ENCODE measurements at places on chromosomes 1 and 21.

DNA sequence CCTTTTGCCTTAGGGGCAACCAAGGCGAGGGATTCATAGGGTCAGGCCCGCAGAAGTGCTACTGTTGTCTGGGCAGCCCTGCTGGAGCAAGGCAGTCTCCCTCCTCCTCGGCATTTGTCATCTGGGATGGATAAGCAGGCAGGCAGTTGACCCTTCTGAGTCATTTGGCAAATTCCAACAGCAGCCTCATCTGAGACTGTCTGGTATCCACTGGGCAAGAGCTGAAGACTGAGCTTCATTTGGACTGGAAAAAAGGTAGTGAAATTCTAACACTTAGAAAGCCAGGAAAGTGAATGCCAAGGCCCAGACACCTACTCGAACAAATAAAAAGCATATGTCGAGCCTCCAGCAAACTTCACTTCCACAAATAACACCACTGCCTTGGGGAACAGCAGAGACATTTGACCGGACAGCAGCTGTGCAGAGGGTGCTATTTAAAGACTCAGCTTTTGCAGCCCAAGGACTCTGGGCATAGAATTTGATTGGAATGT lies 4.0 kb upstream of the ZBTB40 start:
- no peak for DNase-seq

GRCh38 chr21:38352536-38353219 lies 95.9 kb downstream of the KCNJ15 start:
- DNase-seq, result no peak

- DNase-seq, result no peak
Measured at GRCh38 chr1:107599220-107599619, 365.8 kb downstream of the VAV3 start.

DNA sequence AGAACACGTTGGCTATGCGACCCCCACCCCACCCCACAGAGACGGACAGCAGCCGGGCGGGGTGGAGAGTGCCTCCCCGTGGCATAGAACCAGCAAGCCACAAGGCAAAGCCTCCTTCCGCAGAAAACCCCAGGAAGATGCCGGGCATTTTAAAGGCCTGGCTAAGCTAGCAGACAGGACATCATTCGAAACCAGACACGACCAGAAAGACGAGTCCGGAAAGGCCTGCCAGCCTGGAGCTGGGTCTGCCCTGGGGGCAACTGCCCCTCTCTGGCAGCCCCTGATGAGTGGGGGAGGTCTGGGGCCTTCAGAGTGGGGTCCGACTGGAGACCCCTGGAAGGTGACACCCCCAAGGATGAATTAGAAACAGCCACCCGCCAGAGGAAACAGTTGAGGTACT lies 8.5 kb downstream of the FTCD start:
- DNase-seq, result no peak

- no peak for DNase-seq
Measured at GRCh38 chr1:189654906-189655305, 822.8 kb downstream of the BRINP3 start.

DNA sequence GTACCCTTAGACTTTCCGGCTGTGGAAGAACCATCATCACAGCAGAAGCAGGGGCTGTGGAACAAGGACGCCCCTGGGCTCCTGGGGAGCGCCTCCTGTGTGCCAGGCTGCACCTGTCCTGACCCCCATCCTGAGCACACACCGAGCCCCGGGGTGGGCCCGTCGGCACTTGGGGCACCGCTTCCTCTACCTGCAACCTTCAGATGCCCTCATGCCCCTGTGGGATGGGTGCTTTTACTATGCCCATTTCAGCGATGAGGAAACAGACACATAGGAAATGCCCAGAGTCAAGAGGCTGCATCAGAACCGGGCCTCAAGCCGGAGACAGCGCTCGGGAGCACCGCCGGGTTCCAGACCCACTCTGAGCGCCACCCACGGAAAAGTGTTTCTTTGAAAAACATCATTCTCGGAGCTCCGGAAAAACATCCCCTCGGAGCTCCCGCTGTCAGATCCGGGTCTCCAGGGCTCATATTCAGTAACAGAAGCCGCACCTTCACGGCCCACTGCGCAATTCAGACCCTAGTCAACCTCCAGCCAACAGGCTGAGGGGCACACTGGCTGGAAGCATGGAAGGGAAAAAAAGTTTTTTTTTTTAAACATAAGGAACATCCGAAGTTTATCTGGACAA lies 8.0 kb downstream of the TPRG1L start:
- DNase-seq, result no peak

DNA sequence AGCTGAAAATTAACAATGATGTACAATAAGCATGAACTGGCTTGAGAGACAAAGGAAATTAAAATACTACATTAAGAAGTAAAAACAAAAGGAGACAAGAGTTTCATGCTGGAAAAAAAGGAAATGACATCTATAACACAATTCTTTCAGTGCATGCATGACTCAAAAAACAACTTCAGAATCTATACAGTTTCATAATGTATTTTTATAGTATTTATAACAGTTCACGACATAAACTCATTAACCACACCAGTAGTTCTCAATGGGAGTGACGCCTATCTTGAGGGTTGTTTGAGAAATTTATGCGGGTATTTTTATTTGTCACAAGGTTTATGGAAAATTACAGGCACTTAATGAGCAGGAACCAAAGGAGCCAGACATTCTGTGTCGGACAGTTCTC lies 168.5 kb downstream of the SMYD3 start:
- DNase-seq, result no peak

DNA sequence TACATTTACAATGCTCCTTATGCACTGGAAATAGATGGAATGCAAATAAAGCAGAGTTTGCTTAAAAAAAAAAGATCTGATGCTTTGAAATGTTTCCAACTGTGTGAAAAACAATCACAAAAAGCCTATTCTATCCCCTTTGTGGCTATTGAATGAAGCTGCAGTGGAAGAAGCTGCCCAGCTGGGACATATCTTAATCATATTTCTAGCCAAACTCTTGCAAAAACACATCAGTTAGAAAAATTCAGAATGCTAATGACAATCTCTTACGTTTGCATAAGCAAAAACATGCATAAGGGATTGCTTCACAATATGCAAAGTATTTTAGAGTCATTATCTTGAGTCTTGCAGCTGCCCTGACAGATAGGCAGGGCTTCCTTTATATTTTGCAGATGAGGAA lies 526.4 kb upstream of the USP24 start:
- DNase-seq, result no peak

GRCh38 chr21:46498335-46499050 lies 39.8 kb downstream of the DIP2A start:
- DNase-seq, result no peak

GRCh38 chr1:187922255-187922654 lies 1093.5 kb downstream of the PLA2G4A start:
- DNase-seq, result no peak

DNA sequence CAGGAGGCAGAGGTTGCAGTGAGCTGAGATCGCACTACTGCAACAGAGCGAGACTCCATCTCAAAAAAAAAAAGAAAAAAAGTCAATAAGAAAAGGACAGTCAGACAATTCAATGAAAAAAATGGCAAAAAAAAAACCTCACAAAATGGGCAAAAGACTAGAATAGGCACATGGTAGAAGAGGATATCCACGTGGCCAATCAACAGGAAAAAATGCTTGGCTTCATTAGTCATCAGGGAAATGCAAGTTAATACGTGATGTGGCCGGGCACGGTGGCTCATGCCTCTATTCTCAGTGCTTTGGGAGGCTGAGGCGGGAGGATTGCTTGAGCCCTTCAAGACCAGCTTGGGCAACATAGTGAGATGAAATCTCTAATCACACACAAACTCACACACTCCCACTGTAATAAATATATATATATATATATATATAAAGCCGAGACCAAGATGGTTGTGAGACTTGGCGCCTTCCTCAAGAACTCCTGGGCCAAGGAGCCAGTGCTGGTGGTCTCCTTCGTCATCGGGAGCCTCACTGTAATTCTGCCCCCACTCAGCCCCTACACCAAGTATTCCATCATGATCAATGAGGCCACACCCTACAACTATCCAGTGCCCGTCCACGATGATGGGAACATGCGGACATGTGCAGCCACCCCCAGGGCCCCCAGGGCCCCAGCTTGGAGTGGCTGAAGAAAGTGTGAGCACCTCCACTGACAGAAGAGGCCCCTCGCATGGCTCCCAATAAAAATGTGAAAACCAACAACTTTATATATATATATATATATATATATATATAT lies 22.9 kb upstream of the LEFTY2 start:
- DNase-seq, result no peak

GRCh38 chr1:240567066-240567465 lies 44.9 kb downstream of the GREM2 start:
- no peak for DNase-seq

- no peak for DNase-seq
Measured at GRCh38 chr21:41350436-41351155, 11.2 kb upstream of the MX2 start.

DNA sequence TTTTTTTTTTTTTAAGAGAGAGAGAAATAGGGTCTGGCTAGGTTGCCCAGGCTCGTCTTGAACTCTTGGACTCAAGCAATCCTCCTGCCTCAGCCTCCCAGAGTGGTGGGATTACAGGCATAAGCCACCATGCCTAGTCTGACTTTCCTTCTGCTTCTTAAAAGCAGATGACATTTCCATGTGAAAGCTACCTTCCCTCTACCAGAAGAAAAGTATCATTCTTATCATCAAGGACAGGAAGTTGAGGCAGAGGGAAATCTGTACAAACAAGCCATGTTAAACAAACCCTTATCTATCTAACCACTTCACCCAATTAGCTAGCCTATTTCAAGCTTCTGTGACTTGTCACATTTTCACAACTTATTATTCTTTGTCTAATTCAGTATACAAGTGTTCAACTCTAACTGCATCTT lies 54.8 kb downstream of the SAMSN1 start:
- no peak for DNase-seq

DNA sequence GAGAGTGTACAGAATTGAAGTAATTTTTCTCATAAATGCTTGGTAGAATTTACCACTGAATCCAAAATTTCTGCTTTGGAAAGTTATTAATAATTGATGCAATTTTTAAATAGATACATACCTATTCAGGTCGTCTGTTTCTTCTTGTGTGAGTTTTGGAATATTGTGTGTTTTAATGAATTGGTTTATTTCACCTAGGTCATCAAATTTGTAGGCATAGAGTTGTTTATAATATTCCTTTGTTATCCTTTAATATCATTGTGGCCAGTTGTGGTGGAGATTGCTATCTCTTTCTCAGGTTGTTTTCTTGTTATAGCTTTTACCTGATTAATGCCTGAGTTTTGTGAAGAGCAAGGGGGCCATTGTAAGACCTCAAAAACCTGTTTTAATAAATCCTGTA lies 93.5 kb downstream of the SYT14 start:
- DNase-seq, result no peak

GRCh38 chr1:179156708-179157107 lies 72.8 kb downstream of the ABL2 start:
- no peak for DNase-seq

Measured in psoas muscle (tissue), 8 donors.